ENCODE measurements at places on chromosomes 11 and 22. TPM values are rescaled to one million over a fixed set of nuclear protein-coding genes. Genes with fewer than 3 reads are reported as not detected.

Gene MMP12
- total RNA-seq = not detected

Gene SLC22A8
- not detected for total RNA-seq

Gene MS4A15
- not detected for total RNA-seq

Gene CSTPP1
- total RNA-seq = 25.9 TPM

Gene UCP3
- 0.10 TPM for total RNA-seq

Gene KRTAP5-2
- not detected for total RNA-seq

Gene NLRP14
- not detected for total RNA-seq

Gene GGTLC3
- not detected for total RNA-seq

Gene REXO2
- total RNA-seq = 198 TPM

Gene BIK
- 0.58 TPM for total RNA-seq

Gene NEFH
- total RNA-seq = 1.8 TPM

Gene MMP8
- total RNA-seq = not detected

Gene RHBDD3
- 45.6 TPM for total RNA-seq

Gene RAC2
- 126 TPM for total RNA-seq

Gene SLC25A18
- not detected for total RNA-seq

Gene LARGE2
- total RNA-seq = not detected

Gene HYOU1
- 195 TPM for total RNA-seq

Gene POTEH
- total RNA-seq = not detected

Gene APOL1
- total RNA-seq = 77.0 TPM

Gene TSGA10IP
- total RNA-seq = not detected

Gene ABCC8
- not detected for total RNA-seq

Gene TRIM48
- total RNA-seq = not detected

Gene CYTH4
- total RNA-seq = 0.47 TPM

Gene RSF1
- total RNA-seq = 30.2 TPM

Gene ADM2
- total RNA-seq = 5.4 TPM

Gene TBX10
- not detected for total RNA-seq

Gene SCGB1C1
- not detected for total RNA-seq

Gene IL10RA
- 0.78 TPM for total RNA-seq

Gene TRIM51
- total RNA-seq = not detected

Gene DEFB131B
- total RNA-seq = not detected

Gene DCHS1
- total RNA-seq = 89.7 TPM

Data from glomerular endothelial cell (primary cell).